ENCODE measurements at places on chromosomes 1 and 21. TPM values are rescaled to one million over a fixed set of nuclear protein-coding genes. Genes with fewer than 3 reads are reported as not detected.
A peak's percentile ranks its signal among the peaks of the same experiment; 100 is the strongest.

Gene CFAP141
- total RNA-seq = not detected

Gene CLDN19
- not detected for total RNA-seq

Gene PADI2
- total RNA-seq = 0.16 TPM

Gene RGS16
- 0.33 TPM for total RNA-seq

Gene SAMD13
- not detected for total RNA-seq

Gene RAB25
- total RNA-seq = not detected

GRCh38 chr1:150981805-150982712 is at the start of gene ANXA9:
Gene ANXA9, plus strand, starts transcription at chr1:150982292. Its CDS starts 814 bp downstream, at chr1:150983106.
- no peaks in the 10 kb centered on the region for H3K36me3 ChIP-seq
- peaks cover 2% of the 10 kb centered on the region for H3K27me3 ChIP-seq
- H3K4me1 ChIP-seq = peaks cover 33% of the 10 kb centered on the region
- no peak for DNase-seq
- H3K4me3 ChIP-seq = no peak within 1 kb of the TSS
- H3K27ac ChIP-seq = peak within 1 kb of the TSS; percentile 70

DNA sequence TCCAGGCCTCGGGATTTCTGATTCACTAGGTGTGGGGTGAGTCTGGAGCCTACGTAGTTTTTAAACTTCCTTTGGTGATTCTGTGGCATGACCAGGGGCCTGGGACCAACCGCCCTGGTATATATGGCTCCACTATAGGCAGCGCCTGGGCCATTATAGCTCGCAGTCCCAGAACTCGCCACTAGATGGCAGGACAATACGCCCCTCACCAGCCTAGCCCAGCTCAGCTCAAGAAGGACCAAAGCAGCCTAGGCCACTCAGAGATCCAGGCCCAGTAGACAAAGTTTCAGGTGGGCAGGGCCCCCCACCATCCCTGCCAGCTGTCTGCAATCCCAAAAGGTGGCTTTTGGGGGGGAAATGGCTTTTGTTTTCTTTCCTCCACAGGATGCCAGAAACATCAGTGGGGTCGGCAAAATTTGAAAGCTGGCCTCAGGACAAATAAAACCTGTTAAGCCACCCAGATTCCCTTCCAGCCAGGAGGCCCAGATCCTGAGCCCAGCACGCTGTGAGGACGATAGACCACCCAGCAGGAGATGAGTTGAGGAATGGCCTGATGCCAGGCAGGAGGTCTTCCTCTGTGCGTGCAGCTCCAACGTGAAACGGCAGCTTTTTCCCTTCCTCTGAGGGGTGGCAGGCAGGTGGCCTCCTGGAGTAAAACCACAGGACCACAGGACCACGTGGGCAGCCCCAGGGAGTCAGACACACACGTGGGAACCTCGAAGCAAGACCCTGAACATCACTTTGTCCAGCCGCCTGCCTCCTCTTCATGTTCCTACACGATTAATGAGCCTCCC is 24.8 kb upstream of the TMEM51 start:
- peaks cover 18% of the 10 kb centered on the region for H3K27me3 ChIP-seq
- no peak overlapping the region for H3K4me3 ChIP-seq
- 0 out of 2 replicates have a peak, but pooled peaks cover 5% of the 10 kb centered on the region for H3K36me3 ChIP-seq
- peak; percentile 53 for DNase-seq

DNA sequence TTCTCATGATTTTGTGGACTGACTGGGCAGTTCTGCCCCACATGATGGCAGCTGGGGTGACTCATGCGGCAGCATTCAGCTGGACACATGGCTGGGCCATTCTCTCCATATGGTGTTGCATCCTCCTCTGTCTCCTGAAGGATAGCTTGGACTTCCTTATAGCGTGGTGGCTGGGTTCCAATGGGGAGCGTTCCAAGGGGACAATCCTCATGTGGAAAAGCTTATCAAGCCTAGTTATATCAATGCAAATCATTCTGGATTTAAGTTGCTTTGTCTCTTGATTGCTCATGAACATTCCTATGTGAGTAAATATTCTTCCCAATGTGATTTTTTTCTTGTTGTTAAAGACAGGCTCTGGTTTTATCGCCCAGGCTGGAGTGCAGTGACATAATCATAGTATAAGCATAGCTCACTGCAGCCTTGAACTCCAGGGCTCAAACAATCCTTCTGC is 13.2 kb upstream of the SLC2A1 start:
- H3K4me3 ChIP-seq = no peak overlapping the region
- H3K36me3 ChIP-seq = no peaks in the 10 kb centered on the region
- peaks cover 48% of the 10 kb centered on the region for H3K4me1 ChIP-seq
- peaks cover 3% of the 10 kb centered on the region for H3K27me3 ChIP-seq

DNA sequence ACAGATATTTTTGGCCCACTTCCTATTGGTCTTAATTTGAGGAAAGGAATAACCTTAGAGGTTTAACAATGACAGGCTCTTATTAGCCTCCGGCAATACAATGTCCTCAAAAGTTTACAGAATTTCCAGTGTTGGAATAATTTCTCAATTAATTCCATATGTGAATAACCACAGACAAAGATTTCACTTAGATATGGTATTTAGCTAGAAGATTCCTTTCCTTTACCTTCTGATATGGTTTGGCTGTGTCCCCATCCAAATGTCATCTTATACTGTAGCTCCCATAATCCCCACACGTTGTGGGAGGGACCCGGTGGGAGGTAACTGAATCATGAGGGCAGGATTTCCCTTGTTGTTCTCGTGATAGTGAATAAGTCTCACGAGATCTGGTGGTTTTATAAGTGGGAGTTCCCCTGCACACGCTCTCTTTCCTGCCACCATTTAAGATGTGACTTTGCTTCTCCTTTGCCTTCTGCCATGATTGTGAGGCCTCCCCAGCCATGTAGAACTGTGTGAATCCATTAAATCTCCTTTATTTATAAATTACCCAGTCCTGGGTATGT is 54.9 kb upstream of the RGS7 start:
- H3K4me3 ChIP-seq = peak overlapping the region; percentile 25
- H3K36me3 ChIP-seq = peaks cover 24% of the 10 kb centered on the region
- no peaks in the 10 kb centered on the region for H3K27me3 ChIP-seq
- DNase-seq = peak; percentile 88
- peak overlapping the region; percentile 59 for H3K27ac ChIP-seq

GRCh38 chr1:116478621-116479020 is 92.2 kb downstream of the CD58 start:
- H3K4me3 ChIP-seq = no peak overlapping the region
- DNase-seq = no peak
- no peak overlapping the region for H3K27ac ChIP-seq
- no peaks in the 10 kb centered on the region for H3K36me3 ChIP-seq
- peaks cover 7% of the 10 kb centered on the region for H3K4me1 ChIP-seq

DNA sequence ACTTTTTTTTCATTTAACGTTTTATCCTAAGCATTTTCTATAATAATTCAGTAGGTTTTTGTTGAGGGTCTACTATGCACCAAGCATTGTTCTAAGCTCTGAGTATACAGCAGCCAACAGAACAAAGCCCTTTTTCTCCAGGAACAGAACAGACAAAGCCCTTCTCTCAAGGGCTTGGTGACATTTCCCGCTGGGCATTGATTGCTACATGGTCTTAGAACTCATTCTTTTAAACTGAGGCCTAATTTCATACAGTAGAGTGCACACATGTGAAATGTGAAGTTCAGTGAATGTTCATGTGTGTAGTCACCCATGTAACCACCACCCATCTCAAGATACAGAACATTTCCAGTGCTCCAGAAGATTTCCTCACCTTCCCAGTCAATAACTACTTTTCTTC is 15.2 kb upstream of the PDIK1L start:
- peaks cover 29% of the 10 kb centered on the region for H3K4me1 ChIP-seq
- H3K4me3 ChIP-seq = no peak overlapping the region
- H3K27ac ChIP-seq = no peak overlapping the region

DNA sequence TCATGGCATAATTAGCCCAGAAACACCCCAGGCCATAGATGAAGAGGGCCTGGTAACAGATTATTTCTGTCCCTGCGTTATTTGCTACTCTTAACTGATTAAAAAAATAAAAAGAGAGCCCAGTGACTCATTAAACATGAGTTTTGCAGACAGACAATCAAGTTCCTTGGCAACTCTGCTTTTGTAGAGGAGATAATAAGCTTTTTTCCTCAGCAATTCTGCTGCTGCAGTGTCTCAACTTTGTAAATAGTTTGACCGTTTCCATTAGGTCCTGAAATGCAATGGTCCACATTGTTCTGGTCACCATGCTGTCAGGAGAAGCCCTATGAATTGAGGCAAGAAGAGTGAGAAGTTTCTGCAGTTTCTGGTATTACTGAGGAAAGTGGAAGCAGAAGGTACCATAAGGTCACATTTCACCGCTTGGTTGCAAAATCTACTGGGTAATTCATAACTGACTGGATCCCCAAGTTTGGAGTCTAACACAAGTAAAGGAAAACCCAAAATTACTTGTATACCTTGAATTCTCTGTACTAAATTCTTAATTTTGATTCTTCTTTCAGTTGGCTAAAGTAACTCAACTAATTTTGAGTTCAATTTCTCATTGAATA is 139.5 kb downstream of the ZZZ3 start:
- peak; percentile 43 for DNase-seq
- peak overlapping the region; percentile 98 for H3K27ac ChIP-seq
- no peak overlapping the region for H3K4me3 ChIP-seq
- H3K4me1 ChIP-seq = peaks cover 87% of the 10 kb centered on the region
